ENCODE measurements at places on chromosomes 11 and 22. TPM values are rescaled to one million over a fixed set of nuclear protein-coding genes. Genes with fewer than 3 reads are reported as not detected.

DNA sequence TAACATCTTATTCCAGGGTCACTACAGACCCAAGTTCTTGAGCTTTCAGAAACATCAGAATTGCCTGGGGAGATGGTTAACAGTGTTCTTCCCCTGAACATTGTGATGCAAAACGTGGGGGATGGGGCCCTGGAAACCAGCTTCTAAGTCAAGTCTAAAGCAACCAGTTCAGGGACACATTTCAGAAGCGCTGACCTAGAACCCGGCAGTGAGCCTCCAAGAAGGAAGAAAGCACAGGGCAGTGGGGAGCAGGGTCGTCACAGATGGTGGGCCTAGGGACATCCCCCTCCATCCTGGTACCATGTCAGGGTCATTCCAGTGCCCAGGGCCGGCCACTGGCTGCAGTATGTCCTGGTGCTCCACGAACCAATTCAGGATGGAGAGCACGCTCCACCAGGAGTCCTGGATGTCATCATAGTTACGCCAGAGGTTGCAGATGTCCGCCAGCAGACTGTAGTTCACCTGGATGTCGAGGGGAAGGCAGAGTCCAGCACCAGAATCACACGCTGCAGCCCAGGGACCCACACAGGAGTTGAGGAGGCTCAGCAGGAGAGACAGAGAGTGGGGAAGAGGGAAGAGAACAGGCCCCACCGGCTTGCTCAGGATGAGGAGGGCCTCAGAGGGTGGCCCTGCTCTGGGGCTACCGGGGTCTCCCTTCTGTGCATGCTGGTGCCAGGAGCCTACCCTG, 5.0 kb downstream of the NAGA start:
- DNase-seq, result no peak

- peak; percentile 26 for DNase-seq
These were observed 22.5 kb upstream of the RTL6 start for GRCh38 chr22:44520465-44521094.

GRCh38 chr11:106828576-106828975, 189.7 kb downstream of the GUCY1A2 start:
- no peak for DNase-seq

DNA sequence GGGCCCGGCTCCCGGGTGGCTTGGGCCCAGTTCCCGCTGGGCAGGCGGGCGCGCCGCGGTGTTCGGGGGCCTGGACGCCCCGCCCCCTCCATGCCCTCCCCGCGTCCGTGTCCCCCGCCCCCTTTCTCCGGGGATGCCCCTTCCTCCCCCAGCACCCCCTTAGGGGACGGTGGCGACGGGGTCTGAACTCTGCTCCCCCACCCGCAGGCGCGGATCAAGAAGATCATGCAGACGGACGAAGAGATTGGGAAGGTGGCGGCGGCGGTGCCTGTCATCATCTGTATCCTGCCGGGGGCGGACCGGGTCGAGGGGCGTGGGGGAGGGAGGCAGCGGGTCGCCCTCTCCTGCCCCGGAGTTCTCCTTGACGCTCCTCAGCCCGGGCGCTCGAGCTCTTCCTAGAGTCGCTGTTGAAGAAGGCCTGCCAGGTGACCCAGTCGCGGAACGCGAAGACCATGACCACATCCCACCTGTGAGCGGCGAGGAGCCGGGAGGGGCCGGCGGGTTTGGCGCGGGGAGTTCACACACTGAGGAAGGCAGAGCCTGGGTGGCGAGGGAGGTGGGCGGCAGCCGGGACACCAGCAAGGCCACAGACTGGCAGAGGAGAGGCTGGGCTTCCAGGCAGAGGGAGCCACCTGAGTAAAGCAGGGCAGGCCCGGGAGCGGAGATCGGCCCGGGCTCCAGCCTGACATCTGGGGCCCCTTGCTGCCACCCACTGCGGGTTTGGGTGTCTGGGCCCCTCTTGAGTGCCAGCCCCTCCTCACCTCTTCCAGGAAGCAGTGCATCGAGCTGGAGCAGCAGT, 546 bp downstream of the DRAP1 start:
- peak; percentile 41 for DNase-seq

GRCh38 chr22:20026204-20026908, 5.4 kb downstream of the TANGO2 start:
- no peak for DNase-seq

GRCh38 chr11:35237860-35238715, 99.1 kb downstream of the CD44 start:
- DNase-seq, result peak; percentile 45

DNA sequence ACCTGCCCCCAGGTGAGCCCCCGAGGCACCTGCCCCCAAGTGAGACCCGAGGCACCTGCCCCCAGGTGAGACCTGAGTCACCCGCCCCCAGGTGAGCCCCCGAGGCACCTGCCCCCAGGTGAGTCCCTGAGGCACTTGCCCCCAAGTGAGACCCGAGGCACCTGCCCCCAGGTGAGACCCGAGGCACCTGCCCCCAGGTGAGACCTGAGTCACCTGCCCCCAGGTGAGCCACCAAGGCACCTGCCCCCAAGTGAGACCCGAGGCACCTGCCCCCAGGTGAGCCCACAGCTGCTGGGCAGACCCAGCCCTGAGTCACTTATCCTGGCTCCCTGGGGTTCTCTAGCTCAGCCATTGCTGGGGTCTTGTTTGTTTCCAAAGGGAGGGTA, 36.2 kb downstream of the MUC5B start:
- no peak for DNase-seq

DNA sequence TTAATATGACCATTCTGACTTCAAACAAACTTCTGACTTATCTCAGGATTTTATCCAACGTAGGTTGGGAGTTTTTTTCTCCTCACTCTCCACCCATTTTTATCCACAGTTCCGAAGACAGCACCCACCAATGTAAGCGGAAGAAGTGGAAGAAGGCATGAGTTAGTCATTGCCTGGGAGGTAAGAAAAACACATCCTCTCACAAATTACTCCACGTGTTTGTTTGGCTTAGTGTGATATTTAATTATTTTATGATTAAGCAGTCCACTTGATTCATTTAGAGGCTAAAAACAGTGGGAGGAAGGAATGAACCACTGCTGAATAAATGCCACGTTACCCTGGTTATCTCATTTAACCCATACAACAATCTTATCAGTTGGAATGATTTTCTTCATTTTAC, 389.6 kb upstream of the ARHGAP42 start:
- DNase-seq, result peak; percentile 55

GRCh38 chr22:20093418-20094196, 13.6 kb downstream of the DGCR8 start:
- no peak for DNase-seq

DNA sequence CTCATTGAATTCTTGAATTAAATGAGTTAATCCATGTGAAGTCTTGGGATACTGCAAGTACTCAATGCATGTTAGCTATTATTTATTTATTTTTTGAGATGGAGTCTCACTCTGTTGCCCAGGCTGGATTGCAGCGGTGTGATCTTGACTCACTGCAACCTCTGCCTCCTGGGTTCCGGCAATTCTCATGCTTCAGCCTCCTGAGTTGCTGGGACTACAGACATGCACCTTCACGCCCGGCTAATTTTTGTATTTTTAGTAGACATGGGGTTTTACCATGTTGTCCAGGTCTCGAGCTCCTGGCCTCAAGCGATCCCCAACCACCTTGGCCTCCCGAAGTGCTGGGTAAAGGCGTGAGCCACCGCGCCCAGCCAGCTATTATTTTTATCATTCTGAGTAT, 9.4 kb downstream of the MMP7 start:
- DNase-seq, result no peak

DNA sequence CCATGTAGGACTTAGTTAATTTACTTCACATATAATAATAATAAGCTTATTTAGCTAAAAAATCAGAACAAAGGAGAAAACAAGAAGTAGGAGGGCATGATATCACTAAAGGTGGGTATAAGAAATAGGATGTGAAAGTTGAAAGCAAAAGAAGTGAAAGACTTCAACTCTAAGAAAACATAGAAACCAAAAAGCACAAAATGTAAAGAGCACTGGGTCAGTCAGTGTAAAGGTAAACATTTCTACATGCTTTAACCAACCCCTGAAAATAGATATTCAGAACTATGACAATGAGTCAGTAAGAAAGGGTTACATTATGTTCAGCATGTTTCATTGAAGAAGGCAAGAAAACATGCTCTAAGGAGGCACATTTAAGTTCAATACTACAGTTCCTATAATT, 298.8 kb downstream of the SWAP70 start:
- DNase-seq, result no peak

Gene APOL3
- 12.4 TPM for total RNA-seq

Gene SCGB1C1
- total RNA-seq, result not detected

Gene FZD4
- 6.8 TPM for total RNA-seq

Gene MUC2
- not detected for total RNA-seq

Gene SPA17
- total RNA-seq, result 43.4 TPM

Gene KCNK4
- 0.10 TPM for total RNA-seq

Measured in M059J (cell line).